ENCODE measurements at places on chromosomes 16 and 17.

GRCh38 chr16:84408856-84409255, 40.5 kb downstream of the ATP2C2 start:
- no peak for DNase-seq

- DNase-seq: no peak
Measured at GRCh38 chr16:72853575-72854266, 194.2 kb downstream of the ZFHX3 start.

GRCh38 chr16:27027971-27028370, 38.8 kb upstream of the C16orf82 start:
- no peak for DNase-seq

GRCh38 chr16:30846649-30847402, 47.1 kb downstream of the BCL7C start:
- DNase-seq: no peak

DNA sequence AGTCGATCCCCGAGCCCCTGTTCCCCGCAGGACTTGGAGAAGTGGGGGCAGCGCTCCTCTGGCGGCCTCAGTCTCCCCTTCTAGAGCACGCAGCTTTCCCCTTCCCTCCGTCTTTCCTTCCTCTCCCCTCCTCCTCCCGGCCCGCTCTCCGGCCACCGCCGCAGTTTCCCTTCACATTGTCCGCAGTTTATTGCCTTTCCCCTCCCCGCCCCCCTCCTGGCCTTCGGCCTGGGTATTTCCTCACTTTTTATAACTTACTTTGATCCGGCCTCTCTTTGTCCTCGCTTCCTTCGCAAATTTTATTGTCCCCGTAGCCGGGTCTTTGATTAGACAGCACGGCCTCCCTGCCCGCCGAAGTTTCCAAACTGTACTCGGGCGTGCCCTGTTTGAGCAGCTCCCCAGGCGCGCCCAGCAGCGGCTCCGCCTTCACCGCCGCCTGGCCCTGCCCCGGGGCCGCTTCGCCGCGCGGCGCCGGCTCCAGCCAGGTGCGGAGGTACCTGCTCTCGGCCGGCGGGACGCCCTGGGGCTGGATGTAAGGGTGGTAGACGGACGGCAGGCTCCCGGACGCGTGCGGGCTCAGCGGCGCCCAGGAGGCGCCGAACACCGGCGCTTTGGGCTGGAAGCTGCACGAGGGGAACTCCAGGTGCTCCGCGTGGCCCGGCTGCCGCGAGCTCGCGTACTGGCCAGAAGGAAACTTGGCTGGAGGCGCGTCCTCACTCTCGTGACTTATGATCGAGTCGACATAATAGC, 488 bp downstream of the HOXB9 start:
- DNase-seq: no peak

DNA sequence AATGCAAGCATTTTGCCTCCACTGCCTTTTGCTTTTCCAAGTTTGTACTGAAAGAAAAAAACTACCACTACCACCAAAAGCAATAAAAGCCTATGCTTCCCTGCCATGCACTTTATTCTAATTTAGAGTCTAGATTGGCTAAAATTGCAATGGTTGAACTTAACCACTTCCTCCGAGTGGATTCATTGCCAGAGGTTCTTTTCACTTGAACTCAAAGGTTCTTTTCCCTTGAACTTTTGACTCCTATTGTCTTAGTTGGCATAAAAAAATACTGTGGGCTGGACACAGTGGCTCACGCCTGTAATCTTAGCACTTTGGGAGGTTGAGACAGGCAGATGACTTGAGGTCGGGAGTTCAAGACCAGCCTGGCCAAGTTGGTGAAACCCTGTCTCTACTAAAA, 319.8 kb upstream of the GOT2 start:
- DNase-seq: no peak

- no peak for DNase-seq
Measured at GRCh38 chr16:54454616-54455015, 168.0 kb upstream of the IRX3 start.

GRCh38 chr16:4370570-4371356, 885 bp upstream of the VASN start:
- no peak for DNase-seq

DNA sequence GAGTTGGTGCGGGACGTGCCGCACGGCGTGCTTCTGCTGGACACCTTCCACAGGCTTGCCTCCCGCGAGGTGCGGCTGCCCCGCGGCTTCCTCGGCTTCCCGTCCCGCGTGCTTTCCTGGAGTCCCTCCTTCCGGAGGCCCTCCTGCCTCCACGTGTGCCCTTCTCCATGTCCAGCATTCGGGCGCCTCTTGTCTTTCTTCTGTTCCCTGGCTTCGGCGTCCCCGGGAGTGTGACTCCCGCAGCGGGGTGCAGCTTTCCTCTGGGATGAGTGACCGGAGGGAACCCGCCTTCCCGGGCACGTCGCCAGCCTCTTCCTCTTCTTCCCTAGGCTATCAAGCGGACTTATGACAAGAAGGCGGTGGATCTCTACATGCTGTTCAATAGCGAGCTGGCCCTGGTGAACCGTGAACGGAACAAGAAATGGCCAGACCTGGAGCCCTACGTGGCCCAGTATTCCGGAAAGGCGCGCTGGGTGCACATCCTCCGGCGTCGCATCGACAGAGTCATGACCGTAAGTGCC, 23.0 kb downstream of the DNAH2 start:
- no peak for DNase-seq

GRCh38 chr16:88507231-88507743, 54.2 kb downstream of the ZFPM1 start:
- no peak for DNase-seq

GRCh38 chr16:11249233-11250061, 6.6 kb downstream of the SOCS1 start:
- DNase-seq: no peak

DNA sequence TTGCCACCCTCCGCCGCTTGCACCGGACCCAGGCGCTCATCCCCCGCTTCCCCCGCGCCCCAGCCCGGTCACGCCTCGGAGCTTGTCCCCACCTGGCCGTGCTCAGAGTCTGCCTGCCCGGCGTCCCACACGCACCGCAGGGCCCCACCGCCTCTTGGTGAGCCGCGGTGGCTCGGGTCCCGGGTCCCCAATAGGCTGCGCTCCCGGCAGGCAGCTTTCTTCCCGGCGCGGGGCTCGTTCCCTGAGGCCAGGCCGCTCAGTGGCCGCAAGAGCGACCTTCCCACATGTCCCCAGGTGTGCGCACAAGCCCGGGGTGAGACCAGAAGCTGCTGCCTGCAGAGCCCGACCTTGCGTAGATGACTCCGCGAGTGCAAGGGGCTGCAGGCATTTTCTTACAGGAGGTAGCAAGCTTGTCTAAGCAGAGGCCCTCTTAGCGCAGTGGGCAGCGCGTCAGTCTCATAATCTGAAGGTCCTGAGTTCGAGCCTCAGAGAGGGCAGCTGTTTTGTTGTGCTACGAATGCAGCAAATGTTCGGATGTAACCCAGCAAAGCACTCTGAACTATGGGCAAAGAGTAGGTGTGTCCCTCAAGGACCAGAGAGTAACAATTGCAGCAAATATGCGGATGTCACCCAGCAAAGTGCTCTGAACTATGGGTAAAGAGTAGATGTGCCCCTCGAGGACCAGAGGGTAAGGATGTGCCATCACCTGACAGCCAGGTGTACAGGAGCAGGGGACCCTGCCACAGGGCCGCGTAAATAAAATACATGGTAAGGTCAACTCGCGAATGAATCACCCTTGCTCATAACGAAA, 15.6 kb downstream of the TLE7 start:
- no peak for DNase-seq

GRCh38 chr17:7988750-7989178, 13.7 kb upstream of the GUCY2D start:
- DNase-seq: peak; percentile 62

DNA sequence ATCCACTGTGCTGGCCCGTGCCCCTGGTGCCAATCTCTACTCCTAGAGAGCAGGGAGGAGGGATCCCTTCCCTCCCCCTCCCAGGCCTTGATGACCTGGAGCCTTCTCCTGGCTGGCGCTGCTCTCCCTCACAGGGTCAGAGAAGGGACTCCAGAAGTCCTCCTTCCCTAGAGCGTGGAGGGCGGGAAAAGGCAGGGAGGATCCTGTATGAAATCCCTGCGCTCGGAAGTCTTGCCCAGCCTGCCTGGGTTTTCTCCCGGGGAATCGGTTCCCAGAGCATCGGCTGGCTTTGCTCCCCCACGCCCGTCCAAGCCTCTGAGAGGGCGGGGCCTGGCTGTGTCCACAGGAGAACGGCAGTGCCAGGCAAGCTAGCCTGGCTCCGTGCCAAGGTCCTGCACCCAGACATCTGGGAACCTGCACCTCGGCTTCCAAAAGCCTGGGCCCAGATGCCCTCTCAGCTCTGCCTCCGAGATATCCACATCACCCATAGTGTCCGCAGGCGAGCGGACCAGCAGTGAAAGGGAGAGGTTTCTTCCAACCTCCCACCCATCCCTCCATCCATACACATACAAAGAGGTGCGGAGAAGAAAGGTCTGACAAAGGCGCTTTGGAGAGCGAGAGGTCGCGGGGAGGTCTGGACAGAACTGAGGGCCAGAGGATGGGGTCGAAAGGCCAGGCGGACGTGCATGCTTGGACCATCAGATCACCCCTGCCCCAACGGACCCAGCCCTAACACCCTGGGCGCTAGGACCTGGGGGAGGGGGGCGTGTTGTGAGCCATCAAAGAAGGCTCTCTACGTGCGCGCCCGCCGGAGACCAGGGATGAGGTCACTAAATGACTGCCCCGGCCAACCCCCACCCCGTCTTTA, 1.1 kb downstream of the MPP2 start:
- no peak for DNase-seq

DNA sequence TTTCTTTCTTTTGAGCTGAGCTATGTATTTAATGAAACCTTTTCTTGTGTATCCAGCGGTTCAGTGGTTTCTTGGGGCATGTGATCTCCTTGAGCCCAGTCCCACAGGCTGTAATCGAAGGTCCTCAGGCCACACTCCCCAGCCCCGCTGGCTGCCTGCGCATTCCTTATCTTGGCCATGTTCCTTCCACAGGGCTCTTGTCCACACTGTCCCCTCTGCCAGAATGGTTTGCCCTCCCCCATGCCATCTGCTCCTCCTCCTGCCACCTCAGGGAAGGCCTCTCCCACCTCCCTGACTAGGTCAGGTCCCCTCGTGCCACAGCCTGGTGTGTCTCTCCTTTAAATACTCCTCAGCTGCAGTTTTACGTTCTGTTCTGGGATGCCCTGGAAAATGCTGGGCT, 12.1 kb upstream of the NLRC5 start:
- no peak for DNase-seq

GRCh38 chr16:68802190-68802589, 41.1 kb upstream of the TANGO6 start:
- DNase-seq: no peak

DNA sequence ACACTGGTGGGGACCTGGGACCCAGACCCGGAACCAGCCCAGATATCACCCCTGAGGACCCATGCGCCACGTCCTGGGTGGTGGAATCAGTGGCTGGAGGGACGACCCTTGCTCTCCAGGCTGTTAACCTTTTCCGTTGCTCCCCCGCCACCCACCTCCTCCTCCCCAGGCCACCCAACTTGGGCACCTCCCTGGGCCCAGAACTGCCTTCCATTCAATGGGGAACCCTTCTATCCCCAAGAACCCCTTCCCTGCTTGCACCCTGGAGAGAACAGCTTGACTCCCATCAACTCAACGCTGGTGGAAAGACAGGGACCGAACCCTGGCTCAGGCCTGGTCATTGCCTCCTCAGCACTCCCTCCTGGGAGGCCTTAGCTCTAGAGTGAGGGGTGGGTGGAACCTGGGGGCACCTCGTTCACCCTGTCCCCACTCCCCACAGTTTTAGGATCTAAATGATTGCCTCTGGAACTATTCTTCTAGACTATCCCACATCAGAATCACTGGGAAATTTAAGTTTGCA, 5.7 kb upstream of the IL32 start:
- DNase-seq: no peak

DNA sequence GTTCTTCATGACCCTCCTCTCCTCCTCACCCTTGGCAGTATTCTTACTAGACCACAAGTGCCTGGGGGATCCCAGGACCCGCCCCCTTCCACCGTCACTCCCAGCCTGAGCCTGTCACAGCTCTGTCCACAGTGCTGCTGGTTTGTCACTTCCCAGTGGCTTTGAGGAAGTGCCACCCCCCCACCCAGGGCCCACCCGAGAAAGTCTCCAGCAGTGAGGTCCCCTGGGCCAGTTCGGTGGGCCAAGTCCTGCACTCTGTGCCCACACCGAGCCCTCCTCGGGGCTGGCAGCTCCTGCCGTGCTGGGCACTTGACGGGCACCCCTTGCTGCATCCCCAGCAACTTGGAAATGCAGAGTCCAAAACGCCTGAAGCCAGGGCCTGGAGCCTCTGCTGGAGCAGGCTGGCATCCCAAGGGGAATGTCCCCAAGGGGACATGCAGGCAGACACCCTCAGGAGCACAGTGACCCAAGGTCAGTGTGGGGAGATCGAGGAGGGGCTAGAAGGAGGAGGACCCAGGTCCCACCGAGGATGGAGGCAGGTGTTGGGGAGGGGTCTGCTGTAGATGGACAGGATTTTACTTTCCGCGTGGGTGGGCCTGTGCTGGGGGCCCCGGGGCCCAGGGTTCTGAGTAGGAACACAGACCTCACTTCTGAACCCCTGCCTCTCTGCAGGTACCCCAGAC, 15.5 kb downstream of the MMP15 start:
- no peak for DNase-seq

- no peak for DNase-seq
Measured at GRCh38 chr17:77796176-77796860, 162.2 kb upstream of the TNRC6C start.

DNA sequence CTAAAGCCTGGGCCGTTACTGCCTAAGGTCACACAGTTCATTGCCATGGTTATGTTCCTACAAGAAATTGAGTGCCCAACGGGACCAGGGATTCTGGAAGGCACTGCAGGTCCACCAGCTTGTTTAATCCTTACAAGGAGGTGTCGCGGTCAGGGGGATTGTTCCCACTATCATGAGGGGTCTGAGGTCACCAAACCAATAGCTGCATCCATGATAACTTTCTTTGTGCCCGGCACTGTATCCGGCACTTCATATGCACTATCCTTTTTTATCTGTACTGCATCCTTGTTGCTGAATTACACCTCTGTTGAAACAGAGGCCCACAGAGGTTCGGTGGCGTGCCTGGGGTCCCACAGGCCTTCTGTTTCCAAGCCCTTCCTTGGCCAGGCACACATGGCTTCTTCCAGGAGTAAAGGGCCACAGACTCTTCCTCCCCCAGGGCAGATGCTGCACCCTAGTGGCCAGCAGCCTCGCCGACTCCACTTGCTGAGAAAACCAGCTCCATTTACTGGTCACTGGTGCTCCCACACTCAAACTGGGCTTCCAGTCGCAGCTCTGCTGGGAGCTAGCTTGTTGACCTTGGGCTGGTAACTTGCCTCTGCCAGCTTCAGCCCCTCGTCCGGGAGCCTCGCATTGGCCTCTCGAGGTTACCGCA, 82.0 kb upstream of the PLCG2 start:
- no peak for DNase-seq

Measured in stimulated activated CD4-positive, alpha-beta T cell treated with anti-CD3 and anti-CD28 coated beads, TNF-alpha, amount 100 ng/mL, for 48 hours (primary cell).